Epithelial cell of esophagus (primary cell): ENCODE measurements at places on chromosomes 5 and 9.

DNA sequence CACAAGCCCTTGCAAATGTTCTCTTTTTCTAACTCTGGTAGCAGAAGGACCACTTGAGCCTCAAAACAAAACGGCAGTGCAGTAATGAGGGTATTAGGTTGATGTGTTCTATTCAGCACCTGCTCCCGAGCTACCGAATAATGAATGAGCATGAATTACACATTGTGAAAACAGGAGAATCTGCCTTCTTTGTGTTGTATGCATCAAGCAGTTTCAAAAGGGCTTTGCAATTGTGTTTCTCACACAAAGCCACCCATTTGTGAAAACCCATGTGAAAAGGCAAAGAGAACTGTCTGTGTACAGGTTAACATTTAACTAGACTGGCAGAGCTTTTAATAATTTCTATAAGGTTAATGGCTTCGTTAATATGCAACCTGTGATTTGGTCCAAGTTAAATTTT lies 97.8 kb downstream of the STK32A start:
- DNase-seq, result no peak

- DNase-seq, result no peak
These were observed 61.6 kb downstream of the FNBP1 start for GRCh38 chr9:129981180-129981907.

DNA sequence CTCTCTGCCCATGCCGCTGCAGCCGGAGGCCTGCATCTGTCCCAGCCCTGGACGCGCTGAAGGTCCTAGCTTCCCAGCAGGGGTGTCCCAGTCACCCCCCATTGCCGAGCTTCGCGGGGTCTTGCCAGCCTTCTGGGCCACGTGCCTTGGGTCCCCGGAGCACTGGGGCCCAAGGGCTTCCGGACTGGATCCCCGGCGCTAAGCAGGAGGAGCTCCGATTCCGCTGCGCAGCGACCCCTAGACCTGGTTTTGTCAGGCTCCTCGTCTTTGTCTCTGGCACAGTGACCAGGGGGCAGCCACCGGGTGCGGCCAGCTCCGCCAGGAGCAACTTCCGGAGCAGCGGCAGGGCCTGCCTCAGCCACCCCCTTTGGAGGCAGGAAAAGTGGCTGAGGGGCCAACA lies 3.3 kb upstream of the IRX1 start:
- no peak for DNase-seq

GRCh38 chr5:14937254-14937653 lies 65.7 kb upstream of the ANKH start:
- no peak for DNase-seq

GRCh38 chr5:161645264-161645663 lies 40.3 kb upstream of the GABRA6 start:
- no peak for DNase-seq

DNA sequence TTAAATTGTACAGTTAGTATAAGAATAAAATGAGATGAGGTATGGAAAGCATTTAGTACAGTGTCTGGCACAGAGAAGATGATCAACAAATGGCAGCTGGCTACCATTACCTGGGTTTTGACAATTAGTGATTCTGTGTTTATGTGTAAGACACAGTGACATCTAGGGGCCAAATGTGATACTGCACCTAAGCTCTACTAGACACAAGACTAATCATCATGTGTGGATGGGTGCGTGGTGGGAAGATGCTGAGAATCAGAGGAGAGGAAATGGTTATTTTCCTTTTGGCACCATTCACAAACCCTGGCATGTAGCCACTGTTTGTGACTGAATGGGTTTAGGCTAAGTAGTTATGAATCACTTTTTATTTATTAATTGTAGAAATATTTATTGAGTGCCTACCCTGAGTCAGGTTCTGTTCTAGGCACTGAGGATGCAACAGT lies 109.8 kb upstream of the TBC1D2 start:
- peak; percentile 56 for DNase-seq

DNA sequence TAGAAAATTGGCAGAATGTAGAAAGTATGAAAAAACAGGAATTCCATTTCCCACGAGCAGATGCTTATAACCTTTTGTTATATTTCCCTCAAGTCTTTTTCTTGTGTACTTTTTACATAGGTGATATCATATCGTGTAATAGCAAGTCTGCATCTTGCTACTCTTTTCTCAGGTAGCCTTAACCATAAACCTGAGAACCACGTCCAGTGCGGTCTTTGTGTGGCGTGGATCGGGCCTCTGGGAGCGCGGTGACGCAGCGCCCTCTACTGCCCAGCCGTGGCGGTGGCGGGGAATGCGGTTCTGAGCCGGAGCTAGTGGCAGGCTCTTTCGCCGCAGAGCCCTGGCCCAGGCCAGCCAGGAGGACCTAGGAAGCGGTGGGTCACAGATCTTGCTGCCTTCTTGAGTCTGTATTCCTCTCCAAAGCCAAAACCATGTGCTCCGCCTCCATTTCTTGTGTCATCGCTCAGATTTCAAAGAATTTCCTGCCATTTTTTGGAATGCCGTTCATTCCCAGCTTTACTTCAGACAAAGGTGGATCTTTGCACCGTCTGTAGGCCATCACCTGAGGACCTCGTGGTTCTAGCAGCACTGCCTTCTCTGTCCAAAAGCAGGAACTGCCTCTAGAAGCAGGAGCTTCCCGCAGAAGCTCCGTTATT lies 71.9 kb downstream of the MVB12B start:
- DNase-seq, result peak; percentile 69

GRCh38 chr5:116363780-116364179 lies 210.8 kb downstream of the SEMA6A start:
- DNase-seq, result no peak

- peak; percentile 71 for DNase-seq
These were observed 38.0 kb downstream of the PAX5 start for GRCh38 chr9:36995927-36996705.

DNA sequence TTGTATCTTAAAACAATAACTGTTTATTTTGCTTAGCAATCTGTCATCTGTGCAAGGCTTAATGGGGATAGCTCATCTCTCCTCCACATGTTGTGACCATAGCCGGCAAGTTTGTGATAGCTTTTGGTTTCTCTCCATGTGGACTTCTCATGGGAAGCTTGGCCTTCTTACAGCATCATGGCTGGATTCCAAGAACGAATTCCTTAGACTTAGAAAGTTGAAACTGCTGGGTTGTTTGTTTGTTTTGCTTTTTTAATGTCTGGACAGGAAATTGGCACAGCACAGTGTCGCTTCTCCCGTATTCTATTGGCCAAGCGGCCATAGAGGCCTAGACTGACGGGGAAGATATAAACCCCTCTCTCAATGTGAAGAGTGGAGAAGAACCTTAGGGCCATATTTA lies 61.0 kb upstream of the PRDM9 start:
- peak; percentile 61 for DNase-seq

DNA sequence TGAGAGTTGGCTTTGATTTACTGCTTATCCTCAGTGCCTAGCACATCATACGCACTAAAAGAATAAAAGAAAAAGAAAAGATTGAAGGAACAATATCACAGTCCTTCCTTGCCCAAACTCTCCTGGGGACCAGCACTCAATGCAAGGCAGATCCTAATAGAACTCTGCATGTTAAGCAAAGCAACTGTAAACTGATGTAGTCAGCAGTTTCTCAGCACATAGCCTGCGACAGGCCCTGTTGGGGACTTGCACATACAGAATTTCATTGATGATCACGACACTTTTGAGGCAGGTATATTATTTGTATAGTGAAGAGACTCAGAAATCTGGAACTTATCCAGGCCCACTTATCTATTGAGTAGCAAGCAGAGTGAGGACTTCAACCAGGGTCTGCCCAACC lies 15.4 kb downstream of the NIPAL4 start:
- DNase-seq, result no peak

DNA sequence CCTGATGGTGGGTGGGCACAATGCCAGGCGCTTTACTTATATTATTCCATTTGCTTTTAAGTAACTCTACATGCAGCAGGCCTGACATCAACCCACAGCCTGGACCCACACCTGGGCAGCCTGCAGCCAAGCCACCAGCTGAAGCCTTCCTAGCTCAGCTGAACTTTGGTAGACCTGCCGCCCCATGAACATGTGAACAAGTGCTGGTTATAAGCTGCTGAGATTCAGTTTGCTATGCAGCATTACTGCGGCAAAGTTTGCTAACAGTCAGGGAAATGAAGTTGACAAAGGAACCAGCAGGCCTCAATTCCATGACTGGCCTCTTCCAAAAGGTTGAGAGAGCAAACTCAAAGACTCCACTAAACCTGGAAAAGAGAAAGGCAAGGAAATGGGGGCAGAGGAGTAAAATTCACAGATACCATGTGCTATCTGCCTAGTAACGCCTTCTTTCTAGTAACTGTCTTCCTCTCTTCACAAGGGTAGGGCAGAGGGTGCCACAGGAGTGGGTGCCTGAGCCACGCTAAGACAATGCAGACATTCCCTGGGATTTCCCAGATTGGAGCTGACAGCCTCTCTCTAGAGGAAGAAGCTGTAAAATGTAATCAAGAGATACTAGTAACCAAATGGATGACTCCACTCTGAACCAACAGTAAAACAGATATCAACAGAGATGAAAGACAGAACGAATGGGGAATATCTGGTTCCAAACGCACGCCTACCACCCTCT lies 2.9 kb downstream of the BOD1 start:
- DNase-seq, result no peak

- DNase-seq, result peak; percentile 80
These were observed 92.1 kb upstream of the TAF11L2 start for GRCh38 chr5:17405976-17406375.

DNA sequence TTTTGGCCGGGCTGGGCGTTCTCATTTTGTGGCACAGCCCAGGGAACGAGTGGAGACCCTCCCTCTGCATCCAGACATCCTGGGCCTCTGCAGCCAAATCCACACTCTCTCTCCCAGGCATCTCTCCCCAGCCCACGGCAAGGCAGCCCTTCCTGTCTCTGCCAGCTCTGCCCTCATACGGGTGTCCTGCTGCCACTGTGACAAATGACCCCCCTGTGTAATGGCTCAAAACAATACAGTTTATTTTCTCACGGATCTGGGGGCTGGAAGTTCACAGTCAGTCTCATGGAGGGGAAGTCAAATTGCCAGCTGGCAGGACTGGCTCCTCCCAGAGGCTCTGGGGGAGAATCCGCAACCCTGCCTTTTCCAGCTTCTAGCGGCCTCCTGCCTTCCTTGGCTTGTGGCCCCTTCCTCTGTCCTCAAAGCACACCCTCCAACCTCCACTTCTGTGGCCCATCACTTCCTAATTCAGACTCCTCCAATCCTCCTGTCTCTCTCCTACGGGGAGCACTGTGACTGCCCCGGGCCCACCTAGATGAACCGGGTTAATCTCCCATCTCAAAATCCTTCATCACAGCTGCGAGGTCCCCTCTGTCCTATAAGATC lies 70.2 kb upstream of the COL5A1 start:
- DNase-seq, result no peak

DNA sequence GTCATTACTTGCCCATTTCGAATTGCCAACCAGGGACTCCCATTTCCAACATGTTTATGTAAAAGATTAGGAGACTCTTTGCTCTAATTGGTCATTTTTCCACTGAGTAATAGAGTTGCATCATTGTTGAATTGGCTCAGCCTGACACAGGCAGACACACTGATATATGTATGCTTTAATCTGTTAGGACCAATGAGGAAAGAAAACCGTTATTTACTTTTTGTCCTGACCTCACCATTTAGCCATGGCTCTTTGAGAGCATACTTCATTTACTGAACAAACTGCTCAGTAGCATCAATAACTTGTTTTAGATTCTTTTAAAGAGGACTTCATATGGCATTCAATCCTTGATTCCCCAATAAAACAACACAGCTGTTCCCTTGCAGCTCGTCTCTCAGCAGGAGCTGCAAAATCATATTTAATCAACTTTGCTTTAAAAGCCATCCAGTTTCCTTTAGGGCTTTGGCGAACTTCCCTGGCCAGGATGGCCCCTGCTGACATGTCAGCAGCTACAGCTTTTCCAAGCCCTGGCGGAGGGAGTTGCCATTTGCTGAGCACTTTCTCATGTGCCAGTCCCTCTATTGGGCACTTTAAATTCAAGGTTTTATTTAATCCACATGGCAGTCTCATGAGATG lies 251.5 kb upstream of the TNC start:
- peak; percentile 68 for DNase-seq

DNA sequence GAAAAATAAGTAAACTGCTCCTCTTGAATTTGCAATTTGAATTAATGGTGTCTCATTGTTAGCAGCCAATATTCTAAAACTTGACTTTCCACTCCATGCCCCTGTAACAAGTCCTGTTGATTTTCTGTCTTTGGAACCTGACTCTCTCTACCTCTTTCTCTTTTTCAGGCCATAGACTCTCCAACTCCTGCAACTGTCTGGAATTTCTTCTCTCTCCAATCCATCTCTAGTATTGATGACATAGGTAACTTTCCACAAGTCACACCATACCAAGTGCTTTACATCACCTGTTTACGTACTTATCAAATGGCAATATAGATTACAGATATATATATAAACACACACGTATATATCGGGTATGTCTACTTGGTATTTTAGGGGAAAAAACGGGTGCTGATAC lies 923 bp downstream of the C5orf34 start:
- no peak for DNase-seq
